ENCODE measurements at places on chromosomes 2 and 18.

DNA sequence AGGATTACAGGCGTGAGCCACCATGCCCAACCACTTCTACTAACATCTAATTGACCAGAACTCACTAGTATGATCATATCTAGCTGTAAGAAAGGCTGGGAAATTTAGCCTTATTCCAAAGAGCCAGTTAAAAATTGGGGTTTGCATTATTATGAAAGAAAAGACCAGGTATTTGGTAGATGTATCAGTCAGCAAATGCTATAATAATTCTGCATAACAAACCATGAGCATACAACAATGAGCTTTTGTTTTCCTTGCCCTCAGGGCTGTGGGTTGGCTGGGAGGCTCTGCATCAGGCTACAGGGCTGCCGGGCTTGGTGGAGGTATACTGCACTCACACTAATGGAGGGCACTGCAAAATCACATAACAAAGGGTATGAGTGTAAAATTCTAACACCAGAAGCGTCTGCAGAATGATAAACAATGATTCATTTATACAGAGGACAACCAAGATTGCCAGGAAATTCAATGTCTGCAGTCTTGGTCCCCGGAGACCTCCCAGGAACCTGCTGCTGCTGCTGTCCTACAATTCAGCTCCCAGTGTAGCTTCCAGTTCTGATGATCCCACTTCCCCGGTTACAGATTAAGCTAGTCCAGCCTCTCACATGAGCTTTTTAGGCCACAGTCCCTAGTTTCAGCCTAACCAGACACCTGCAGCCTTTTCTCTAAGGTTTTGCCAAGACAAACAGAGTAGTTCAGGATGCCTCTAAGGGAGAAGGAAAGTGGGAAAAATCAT lies 32.2 kb upstream of the ST3GAL5 start:
- DNase-seq = no peak

DNA sequence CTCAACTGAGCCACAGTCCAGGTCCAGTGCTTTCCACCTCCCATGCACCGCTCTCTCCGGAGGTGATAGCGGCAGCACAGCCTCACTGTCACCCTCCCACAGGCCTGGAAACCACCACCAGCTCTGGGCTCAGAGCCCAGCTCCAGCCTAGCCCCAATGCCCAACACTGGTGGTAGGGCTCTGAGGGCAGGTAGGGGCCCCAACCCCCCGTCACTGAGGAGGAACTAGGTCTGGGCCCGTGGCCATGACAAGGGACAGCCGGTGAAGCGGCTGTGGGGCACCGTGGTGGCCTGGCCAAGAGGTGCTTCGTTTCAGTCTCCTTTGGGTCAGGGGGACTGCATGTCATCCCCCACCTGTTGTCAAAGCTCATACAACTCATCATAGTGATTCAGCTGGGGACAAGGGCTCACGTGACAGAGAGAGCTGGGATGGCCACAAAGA lies 5.5 kb upstream of the TMEM214 start:
- no peak for DNase-seq

- DNase-seq = no peak
These were observed 59.3 kb downstream of the LRRFIP1 start for GRCh38 chr2:237686659-237687136.

- no peak for DNase-seq
These were observed 109.2 kb downstream of the PTPRM start for GRCh38 chr18:7676253-7676873.

DNA sequence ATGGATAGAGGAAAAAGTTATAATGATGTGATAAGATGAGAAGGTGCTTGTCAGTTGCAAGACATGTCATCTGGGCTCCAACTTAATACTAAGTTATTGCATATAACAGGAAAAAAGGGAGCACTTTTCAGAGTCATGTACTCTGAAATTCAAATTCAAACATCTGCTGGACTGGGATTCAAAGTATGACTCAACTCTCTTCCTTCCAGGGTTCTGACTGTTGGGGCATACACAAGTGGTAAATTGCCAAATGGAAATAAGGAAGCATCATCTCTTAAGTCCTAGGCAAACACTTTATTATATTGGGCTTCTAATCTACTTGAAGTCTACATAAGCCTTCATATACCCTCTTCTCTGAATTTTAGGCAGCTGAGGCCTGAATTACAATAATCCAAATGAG lies 44.9 kb downstream of the ZBTB14 start:
- no peak for DNase-seq

DNA sequence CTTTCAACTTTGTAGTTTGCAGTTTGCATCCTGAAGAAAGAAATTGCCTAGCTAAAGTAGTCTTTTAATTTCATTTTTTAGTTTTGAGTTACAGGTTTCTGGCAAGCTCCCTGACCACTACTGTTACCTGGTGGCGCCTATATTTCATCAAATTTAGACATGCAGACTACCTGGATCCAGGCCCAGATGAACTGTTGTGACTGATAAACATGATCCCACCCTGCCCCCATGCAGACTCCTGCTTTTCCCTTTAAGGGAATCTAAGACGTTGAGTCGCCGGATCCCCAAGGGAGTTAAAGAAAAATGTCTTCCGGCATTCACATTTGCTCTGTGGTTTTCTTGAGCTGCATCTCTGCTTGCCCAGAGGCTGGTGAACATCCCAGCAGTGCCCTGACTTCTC lies 22.2 kb downstream of the METAP1D start:
- no peak for DNase-seq

GRCh38 chr2:241942416-241943208 lies 73.1 kb downstream of the RTP5 start:
- DNase-seq = no peak

GRCh38 chr2:45373534-45373933 lies 237.5 kb downstream of the SRBD1 start:
- no peak for DNase-seq

DNA sequence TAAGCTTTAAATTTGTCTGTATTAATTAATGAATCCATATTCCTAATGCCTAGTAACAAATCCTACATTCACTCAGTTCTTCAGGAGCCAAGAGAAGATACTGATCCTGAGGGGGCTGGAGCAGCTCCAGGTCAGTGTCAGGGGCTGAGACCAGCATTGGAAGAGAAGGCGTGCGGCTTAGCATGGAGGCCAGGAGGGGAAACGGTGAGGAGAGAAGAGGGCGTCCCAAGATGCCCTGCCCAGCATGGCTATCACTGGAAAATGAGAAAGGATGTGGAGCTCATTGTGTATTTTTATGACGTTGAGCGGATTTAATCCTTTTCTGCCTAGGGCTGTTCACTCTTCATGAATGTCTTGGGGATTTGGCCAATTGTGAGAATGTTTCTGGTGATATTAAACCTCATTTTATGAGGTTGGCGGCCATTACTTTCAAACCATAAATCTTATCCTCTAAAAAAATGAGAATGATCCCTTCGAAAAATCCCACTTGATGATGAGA lies 131.7 kb downstream of the KCTD1 start:
- no peak for DNase-seq

DNA sequence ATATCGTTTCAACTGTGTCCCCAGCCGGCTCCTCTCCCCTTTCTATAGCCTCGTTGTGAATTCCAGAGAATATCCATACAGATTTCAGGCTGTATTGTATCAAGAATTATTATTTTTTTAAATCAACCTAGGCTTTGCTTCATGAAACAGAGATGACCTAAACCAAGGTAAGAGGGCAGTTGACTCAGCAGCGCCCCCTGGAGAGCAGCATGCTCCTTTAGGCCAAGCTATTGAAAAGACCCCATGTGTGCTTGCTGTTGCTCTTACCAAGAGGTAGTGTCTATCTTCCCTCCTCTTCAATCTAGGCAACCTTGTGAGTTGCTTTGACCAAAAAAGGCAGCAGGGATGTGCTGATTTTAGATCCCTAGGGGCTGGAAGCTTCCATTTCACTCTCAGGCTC lies 426.7 kb upstream of the SMIM21 start:
- no peak for DNase-seq

GRCh38 chr2:3971652-3972192 lies 268.3 kb downstream of the DCDC2C start:
- no peak for DNase-seq

DNA sequence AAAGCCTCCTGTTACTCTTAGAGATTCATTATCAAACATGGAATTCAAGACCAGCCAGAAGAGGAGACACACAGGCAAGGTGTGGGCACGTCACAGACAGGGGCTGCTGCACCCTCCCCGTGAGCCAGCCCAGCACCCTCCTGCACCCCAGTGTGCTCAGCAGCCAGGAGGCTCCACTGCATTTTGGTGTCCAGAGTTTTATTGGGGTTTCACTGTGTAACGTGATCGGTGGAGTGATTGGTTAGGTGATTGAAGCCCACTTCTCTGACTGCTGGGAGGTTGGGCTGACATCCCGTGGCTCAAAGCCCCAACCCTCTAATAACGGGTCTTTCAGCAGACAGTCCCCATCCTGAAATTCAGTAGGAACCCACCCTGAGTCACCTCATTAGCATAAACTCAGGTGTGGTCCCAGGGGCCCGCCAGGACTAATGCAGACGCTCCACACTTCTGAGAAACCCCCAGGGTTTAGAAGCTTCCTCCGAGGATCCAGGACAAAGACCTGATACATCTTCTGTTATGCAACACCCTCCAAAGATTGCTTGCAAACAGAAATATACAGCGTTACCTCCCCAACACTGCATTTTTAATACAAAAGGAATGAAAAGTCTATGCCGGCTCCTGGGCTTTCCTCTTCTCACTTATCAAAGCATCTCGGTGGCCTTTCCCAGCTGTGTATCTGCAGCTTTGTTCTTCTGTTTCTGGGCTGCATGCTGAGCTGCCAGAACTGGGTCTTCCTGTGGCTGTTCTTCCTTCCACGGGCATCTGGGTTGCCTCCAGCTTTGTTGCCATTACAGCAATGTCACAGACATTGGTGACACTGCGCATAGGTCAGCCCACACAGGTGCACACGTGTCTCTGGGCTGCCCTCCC lies 43.7 kb upstream of the SNED1 start:
- no peak for DNase-seq

- no peak for DNase-seq
These were observed 262.8 kb upstream of the UBE2E3 start for GRCh38 chr2:180717588-180717987.

DNA sequence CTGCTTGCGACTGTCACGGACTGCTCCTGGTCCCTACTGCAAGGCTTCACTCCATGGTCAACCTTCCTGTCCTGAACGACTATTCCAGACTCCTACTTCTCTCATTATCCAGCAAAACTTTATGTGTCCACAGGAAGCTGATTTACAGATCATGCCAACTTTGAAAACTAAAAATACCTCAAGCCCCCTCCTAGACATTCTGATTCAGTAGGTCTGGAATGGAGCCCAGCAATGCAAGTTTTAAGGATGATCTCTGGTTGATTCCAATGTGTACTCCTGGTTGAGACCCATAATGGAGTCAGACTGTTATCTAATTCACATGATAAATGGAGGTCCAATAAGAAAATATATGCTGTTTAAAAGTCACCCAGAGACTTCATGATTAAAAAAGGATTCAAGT lies 13.1 kb upstream of the LRATD1 start:
- no peak for DNase-seq
